Mucosa of gallbladder (tissue), 1 donor: ENCODE measurements at places on chromosomes 5 and 9. TPM values are rescaled to one million over a fixed set of nuclear protein-coding genes. Genes with fewer than 3 reads are reported as not detected.

GRCh38 chr5:169971780-169972179 lies 8.5 kb downstream of the INSYN2B start:
- DNase-seq = no peak

- DNase-seq = peak; percentile 54
Measured at GRCh38 chr5:65760504-65761275, 38.7 kb downstream of the NLN start.

DNA sequence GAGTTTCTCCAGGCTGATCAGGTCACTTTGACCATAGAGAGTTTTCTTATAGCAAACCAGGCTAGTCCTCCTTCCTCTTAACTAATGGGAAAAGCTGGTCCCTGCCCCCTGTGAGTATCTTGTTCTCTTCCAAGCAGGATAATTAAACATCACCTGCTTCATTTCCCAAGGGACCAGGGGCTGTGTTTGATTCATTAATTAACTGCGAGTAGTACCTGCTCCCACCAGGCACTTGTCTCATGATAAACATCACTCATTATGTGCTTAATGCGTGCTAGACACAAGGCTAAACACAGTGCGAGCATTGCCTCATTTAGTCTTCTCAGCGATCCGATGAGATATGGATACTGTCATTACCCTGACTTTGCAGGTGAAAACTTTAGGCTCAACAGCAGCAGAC lies 1.7 kb upstream of the FAM163B start:
- no peak for DNase-seq

GRCh38 chr9:121118266-121118665 lies 43.5 kb downstream of the CNTRL start:
- no peak for DNase-seq

DNA sequence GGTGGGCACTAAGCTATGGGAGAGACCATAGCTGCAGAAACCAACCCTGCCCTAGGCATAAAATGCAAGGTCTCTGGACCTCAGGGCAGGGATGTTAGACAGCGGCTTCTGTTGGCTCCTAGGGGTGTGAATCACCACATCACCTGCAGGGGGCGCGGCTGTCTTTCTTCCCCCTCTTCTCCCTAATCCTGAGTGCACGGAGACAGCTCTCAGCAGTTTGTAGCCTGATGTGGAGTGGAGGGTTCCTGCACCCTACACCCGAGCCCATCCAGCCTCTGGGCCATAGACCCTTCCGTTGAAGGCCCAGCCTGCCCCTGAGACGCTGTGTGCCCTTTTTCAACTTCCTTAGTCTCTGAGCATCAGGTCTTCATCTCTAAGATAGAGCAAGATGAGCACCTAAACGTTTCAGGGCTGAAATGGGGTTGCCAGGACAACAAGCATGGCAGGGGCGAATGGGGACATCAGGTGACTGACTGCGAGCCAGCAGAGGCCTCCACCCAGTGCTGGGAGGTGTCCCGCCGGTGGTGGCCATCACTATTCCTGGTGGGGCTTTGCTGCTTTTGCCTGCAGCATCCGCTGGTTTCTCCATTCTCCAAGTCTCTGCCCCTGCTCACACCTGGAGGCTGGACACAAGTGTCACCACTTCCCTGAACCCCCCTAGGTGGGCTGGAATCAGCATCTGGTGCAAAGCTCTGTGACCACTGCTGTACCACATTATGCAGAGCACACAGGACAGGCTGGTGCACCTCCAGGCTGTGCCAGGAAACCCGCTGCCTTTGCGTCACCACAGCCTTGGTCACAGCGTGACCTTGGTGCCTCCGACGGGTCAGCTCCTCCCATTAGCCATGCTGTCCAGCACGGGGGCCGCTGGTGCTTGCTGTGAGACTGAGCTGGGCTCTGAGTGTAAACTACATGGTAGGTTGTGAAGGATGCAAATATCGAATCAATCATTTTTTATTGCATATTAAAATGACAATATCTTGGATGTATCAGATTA lies 2.5 kb upstream of the SEC16A start:
- peak; percentile 85 for DNase-seq

- no peak for DNase-seq
Measured at GRCh38 chr5:59568161-59568560, 325.4 kb downstream of the PDE4D start.

GRCh38 chr5:154483654-154484392 lies 5.8 kb upstream of the HAND1 start:
- no peak for DNase-seq

DNA sequence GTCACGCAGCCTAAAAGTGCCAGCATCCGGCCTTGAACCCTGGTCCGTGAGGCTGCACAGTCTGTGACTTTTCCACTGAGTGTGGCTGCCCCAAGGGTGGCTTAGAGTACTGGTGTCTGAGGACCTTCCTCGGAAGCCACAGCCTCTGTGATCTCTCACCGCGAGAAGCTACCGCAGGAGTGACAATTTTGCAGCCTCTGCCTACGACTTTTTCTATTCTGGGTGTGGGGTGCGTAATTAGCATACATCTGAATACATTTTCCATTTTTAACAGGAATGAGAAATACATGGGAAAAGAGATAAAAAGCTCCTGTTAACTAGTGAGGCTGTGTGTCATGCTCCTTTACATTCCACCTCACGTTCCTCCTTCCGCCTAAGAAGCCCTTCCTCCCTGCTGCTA lies 48.3 kb upstream of the HRH2 start:
- no peak for DNase-seq

DNA sequence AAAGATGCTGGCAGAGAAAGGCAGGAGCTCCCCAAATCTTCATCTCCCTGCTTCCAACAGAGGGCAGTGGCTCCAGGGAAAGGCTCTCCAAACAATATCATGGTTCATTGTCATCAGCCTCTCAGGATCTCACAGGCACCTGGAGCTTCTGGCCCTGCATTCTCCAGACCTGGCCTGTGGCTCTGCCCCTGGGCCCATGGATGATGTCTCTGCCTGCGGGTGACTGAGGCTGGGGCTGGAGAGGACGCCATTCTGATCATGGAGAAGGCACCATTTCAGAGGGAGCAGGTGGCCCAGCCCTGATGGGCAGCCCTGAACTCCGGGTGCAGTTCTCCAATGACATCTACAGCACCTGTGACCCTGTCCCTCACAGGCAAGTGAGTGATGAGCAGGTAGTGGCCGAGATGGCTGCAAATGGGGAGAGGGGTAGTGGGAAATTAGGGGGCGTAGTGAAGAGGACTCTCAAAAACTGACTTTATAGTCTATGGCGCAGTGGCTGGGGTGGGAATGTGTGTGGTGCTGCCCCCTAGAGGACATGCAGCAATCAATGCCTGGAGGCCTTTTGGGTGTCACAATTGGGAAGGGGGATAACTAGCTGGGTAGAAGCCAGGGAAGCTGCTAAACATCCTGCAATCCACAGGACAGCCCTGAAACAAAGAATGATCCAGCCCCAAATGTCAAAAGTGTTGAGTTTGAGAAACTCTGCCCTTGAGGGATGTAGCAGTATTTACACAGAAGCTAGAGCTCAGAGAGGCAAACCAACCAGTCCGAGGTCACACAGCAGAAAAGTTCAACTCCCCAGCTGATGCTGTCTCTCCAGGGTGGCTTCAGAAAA lies 3.2 kb downstream of the SH3PXD2B start:
- DNase-seq = no peak

DNA sequence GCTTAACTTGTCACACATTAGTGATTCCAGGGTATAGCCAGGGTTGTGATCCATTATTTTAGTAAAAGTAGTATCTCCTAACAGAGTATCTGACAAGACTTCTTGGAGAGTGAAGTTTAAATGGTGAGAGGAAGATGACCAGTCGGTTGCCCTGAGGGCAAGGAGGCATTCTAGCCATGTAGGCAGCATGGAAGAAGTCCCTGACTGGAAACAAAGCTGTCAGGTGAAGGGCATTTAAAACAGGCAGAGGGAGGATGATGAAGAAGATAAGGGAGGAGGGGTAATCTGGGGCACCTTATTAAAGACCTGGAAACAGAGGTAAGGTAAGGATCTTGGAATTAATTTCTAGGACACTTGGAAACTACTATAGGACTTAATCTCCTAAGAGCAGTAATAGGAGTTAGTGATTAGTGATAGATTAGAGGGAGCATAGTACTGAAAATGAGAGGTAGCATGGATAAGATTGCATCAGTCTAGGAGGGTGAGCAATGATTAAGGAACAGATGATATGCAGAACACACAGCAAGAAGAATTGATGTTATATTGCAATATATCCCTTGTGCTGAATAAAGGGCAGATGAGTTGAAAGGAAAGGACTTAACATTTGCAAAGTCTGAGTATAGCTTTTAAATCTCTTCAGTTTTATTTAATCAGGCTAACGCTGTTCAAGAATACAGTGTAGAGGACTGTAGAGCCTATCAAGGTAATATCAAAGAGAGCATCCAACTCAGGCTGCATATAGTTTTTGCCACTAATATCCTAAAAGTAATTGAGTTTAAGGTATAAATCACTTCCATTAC lies 9.6 kb downstream of the KIF2A start:
- DNase-seq = no peak

DNA sequence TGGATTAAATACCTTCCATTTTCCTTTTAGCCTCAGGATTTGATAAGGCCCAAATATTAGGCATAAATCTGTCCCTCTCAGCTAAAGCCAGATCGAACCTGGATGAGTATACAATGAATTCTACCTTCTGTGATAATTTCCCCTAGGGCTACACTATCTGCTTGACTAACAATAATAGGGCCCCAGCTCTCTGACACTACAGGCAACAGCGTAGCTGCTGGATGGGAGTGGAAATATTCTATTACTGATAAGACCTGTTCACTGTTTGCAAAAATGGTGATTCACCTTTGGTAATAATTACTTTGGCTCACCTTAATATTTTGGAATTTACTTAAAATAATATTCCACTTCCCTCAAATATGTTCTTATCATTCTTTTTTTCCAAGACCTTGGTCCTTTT lies 644.2 kb upstream of the SEMA6A start:
- DNase-seq = no peak

DNA sequence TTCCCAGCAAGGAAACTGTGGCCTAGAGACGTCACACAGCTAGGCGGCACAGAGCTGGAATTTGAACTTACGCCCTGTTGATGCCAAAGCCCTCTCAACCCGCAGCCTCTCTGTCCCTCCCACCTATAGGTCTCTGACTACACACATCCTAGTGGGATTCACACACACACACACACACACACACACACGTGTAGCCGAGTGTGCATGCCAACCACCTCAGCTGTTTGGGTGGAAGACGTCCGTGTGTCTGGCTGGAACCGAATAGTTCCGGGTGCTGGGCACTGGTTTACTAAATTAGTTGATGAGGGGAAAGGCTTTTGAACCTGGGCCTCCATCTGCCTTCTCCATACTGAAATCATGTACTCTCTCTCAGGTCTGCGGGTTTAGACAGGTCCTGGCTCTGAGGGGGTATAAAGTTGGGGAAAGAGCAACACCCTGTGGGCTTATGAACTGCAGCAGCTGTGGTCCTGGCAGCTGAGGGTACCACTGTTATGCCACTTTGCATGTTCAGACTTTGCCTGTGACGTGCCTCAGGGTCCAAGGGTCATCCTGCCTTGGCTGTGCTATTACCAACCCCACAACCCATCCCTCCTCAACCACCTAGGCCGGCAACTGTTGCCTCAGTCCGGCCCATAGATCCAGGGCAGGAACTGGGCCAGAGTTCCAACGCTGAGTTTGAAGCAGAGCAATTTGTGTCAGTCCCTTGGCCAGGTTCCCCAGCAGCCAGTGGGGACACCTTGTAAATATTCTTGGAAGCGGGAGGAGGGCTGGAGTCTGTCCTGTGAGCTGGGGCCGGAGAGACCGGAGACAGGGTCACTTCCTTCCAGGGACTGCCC lies 50.5 kb downstream of the PSD2 start:
- no peak for DNase-seq

Gene ZSWIM6
- 23.5 TPM for total RNA-seq

Gene QRFP
- not detected for total RNA-seq

Gene ENTPD2
- total RNA-seq = 41.1 TPM

Gene PTPRD
- total RNA-seq = 35.9 TPM

Gene SLCO6A1
- not detected for total RNA-seq

Gene LHX6
- 4.5 TPM for total RNA-seq
